ENCODE measurements at places on chromosomes 2 and 18.

DNA sequence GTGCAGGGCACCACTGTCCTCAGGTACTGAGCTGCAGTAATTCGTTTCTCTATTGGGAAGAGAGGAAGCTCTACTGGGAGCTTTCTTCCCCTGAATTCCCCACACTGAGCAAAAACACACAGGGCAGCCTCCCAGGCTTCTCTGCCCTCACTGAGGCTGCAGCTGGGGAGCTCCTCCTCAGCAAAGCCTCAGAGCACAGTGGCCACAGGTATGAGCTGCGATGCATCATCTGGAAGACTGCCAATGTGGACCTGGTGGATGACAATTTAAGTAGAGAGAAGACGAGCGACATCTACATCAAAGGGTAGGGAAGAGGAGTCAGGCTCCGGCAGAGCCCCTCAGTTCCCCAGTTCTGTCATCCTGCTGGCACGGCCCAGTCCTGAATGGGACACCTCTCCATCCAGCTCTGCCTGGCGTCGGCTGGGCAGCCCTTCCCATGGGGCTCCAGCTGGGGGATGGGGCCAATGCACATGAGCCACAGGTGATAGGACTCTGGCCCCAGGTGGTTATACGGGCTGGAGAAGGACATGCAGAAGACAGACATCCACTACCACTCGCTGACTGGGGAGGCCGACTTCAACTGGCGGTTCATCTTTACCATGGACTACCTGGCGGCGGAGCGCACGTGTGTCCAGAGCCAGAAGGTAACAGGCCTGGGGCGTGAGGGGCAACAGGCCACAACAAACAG is 37.6 kb downstream of the LMAN2L start:
- no peak for DNase-seq

DNA sequence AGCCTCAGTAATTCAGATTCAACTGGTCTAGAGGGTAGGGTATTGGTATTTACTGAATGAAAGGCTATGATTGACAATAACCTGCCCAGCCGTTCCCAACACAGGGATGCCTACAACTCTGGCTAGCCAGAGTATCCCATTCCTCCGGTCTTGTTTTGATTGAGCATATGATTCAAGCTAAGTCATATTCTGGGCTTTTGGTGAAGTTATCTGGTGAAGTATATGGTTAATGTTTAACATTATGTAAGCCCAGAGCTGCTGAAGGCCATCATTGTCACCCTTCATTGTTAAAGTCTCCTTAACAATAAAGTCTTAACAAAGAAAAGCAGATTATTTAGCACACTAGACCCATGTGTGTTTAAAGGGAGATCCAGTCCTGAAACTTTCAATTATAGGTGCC is 152.6 kb downstream of the EXOC6B start:
- DNase-seq: no peak

DNA sequence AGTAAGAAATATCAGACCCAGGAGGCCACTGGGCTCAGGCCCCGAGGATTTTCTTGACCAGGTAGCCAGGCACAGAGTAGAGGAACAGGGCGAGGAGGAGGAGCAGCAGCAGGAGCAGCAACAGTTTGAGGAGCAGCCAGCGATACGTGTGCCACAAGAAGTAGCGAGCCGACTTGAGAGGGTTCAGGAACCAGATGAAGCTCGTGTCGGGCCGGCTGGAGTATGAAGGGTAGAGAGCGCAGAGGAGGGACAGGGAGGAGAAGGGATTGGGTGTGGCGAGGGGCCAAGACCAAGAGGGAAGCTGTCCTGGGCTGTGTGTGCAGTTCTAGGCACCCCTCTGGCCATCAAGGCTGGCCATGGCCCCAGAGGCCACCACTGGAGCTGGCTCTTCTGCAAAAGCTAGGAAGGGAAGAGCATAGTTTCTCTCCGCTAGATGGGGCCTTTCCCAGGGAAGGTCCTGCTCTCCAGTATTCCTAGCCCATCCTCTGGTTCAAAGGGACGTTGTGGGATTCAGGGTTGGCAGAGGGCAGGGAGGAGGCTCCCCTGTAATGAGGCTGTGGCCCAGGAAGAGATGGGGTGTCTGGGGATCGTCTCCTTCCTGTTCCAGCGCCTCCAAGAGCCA is 17.8 kb downstream of the OTOF start:
- no peak for DNase-seq

- DNase-seq: no peak
Measured at GRCh38 chr2:190912726-190913125, 32.1 kb downstream of the GLS start.

GRCh38 chr2:10493634-10494281 is 45.6 kb upstream of the ODC1 start:
- DNase-seq: peak; percentile 75

GRCh38 chr2:180692322-180692721 is 288.1 kb upstream of the UBE2E3 start:
- no peak for DNase-seq
